ENCODE measurements at places on chromosomes 2 and 18. TPM values are rescaled to one million over a fixed set of nuclear protein-coding genes. Genes with fewer than 3 reads are reported as not detected.

DNA sequence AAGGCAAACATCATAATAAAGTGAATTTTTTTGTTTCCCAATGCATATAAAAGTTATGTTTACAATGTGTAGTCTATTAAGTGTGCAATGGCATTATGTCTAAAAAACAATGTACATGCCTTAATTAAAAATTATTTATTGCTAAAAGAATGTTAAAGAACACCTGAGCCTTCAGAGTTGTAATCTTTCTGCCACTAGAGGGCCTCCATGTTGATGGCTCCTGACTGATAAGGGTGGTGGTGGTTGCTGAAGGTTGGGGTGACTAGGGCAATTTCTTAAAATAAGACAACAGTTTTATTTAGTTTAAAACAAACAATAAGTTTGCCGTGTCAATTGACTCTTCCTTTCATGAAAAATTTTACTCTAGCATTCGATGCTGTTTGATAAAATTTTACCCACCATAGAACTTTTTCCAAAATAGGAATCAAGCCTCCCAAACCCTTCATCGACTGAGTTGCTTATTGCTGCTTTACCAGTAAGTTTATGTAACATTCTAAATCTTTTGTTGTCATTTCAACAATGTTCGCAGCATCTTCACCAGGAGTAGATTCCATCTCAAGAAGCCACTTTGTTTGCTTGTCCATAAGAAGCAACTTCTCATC, 32.3 kb downstream of the MAP3K2 start:
- DNase-seq = no peak
- no peak overlapping the region for H3K27ac ChIP-seq
- H3K36me3 ChIP-seq = peaks cover 7% of the 10 kb centered on the region
- H3K4me1 ChIP-seq = peaks cover 26% of the 10 kb centered on the region
- H3K27me3 ChIP-seq = no peaks in the 10 kb centered on the region

GRCh38 chr18:10033016-10033399, 119.2 kb downstream of the VAPA start:
- no peak overlapping the region for H3K27ac ChIP-seq
- peaks cover 16% of the 10 kb centered on the region for H3K4me1 ChIP-seq
- H3K36me3 ChIP-seq = no peaks in the 10 kb centered on the region

DNA sequence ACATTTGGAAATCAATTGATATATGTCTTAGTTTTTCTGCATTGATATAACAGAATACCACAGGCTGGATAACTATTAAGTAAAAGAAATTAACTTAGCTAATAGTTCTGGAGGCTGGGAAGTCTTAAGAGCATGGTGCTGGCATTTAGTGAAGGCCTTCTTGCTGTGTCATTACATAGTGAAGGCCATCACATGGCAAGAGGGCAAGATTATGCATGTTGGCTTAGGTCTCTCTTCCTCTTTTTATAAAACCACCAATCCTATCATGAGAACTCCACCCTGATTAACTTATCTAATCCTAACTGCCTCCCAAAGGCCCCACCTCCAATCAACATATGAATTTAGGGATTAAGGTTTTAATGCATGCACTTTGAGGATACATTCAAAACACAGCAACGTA, 225.5 kb upstream of the VRK2 start:
- no peak for DNase-seq
- no peak overlapping the region for H3K4me3 ChIP-seq
- H3K27me3 ChIP-seq = peaks cover 24% of the 10 kb centered on the region

DNA sequence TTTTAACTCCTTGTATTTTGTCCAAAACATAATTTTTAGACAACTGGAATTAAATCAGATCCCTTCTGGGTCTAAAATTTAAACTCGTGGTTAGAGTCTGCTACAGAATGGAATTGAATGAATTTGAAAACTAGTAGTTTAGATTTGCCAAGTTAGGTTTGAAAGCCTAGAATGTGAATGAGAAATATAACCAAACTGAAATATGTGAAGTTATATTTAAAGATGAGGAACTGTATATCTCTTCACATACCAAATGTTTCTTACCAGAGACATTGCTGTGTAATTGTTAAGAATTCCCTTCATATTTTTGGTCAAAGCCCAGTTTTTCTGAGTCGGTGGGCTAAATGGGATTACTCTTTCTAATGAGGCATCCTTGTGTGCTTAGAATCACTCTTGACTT, 74.2 kb downstream of the LPIN1 start:
- H3K4me3 ChIP-seq = no peak overlapping the region
- no peaks in the 10 kb centered on the region for H3K27me3 ChIP-seq
- no peak for DNase-seq
- H3K4me1 ChIP-seq = peaks cover 6% of the 10 kb centered on the region
- H3K36me3 ChIP-seq = peaks cover 42% of the 10 kb centered on the region

DNA sequence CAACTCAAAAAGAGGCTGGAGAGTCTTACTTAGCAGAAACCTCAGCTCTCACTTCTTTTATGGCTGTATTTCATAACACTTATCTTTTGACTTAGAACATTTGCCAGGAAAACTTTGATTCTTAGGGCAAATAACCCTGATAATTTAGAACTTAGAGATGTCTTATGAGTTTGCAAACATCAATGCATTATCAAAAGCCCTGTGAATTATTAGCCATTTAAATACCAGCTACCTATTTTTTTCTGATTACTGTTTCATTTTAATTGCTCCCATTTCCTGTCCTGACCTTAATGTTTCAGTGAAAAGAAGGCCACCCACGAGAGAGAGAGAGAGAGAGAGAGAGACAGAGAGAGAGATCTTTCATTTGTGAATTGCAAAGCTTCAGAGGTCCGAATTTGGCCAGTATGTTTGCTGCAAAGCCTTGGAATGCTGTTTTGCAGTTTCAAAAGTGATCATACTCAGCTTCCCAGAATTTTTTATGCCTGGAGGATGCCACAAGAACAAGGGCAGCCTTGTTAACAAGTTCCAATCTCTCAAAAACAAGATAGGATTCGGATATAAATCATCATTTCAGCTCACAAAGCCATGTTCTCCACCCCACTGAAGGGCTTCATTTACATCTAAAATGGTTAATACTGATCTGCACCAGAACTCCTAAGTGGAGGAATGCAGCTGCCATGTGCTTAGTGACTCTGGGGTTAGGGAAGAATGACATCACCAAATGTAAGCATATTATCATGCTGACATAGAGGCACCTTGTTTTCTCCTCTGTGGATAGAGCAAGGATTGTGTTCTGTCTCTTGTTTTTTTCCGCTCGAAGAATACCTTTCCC, 478.2 kb downstream of the ARHGAP15 start:
- H3K36me3 ChIP-seq = no peaks in the 10 kb centered on the region
- H3K4me1 ChIP-seq = no peaks in the 10 kb centered on the region
- H3K27me3 ChIP-seq = no peaks in the 10 kb centered on the region
- no peak overlapping the region for H3K4me3 ChIP-seq
- no peak overlapping the region for H3K27ac ChIP-seq

- no peak overlapping the region for H3K4me3 ChIP-seq
- peaks cover 19% of the 10 kb centered on the region for H3K27me3 ChIP-seq
- no peaks in the 10 kb centered on the region for H3K36me3 ChIP-seq
- H3K4me1 ChIP-seq = no peaks in the 10 kb centered on the region
Measured at GRCh38 chr2:183359867-183360266, 235.6 kb downstream of the NUP35 start.

CNDP1 gene
- total RNA-seq = not detected

FOXI3 gene
- total RNA-seq = not detected

Data from osteocyte (in vitro differentiated cells).